ENCODE measurements at places on chromosomes 7 and 10.
A peak's percentile ranks its signal among the peaks of the same experiment; 100 is the strongest.

- H3K4me1 ChIP-seq = peaks cover 40% of the 10 kb centered on the region
- no peaks in the 10 kb centered on the region for H3K27me3 ChIP-seq
- no peak for DNase-seq
- no peak overlapping the region for H3K4me3 ChIP-seq
Measured at GRCh38 chr10:72336259-72337038, 18.3 kb downstream of the DNAJB12 start.

- no peaks in the 10 kb centered on the region for H3K27me3 ChIP-seq
- no peak overlapping the region for H3K4me3 ChIP-seq
- H3K36me3 ChIP-seq = no peaks in the 10 kb centered on the region
- H3K4me1 ChIP-seq = no peaks in the 10 kb centered on the region
- peak; percentile 90 for DNase-seq
- H3K27ac ChIP-seq = no peak overlapping the region
Measured at GRCh38 chr7:8724080-8724718, 290.8 kb downstream of the NXPH1 start.

GRCh38 chr10:55277549-55277948 lies 476.5 kb upstream of the PCDH15 start:
- H3K27ac ChIP-seq = no peak overlapping the region
- H3K4me3 ChIP-seq = no peak overlapping the region
- DNase-seq = no peak
- H3K4me1 ChIP-seq = no peaks in the 10 kb centered on the region
- no peaks in the 10 kb centered on the region for H3K36me3 ChIP-seq
- no peaks in the 10 kb centered on the region for H3K27me3 ChIP-seq

GRCh38 chr10:9437131-9437530 lies 1382.6 kb downstream of the GATA3 start:
- H3K27ac ChIP-seq = no peak overlapping the region
- no peaks in the 10 kb centered on the region for H3K4me1 ChIP-seq
- H3K36me3 ChIP-seq = no peaks in the 10 kb centered on the region
- H3K4me3 ChIP-seq = no peak overlapping the region
- no peaks in the 10 kb centered on the region for H3K27me3 ChIP-seq

DNA sequence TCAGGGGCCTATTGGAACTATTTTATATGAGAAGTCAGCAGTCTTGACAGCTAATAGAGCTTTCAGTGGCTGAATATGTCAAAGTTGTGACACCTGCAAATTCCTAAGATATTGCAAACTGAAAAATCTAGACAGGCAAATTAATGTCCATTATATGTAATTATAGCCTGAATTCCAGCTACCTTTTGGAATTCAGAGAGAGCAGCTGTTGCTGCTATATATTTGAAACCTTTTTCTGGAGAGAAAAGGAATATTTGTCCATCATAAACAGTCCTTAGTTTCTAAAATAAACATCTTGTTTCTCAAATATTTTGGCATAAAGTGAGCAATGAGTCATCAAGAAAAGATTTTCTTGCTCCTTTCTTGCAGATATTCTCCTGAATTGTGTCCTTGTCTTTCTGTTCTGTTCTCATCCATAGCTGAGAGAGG lies 408.9 kb upstream of the SEMA3D start:
- no peak for DNase-seq
- H3K4me1 ChIP-seq = no peaks in the 10 kb centered on the region
- no peaks in the 10 kb centered on the region for H3K27me3 ChIP-seq
- H3K27ac ChIP-seq = no peak overlapping the region
- H3K36me3 ChIP-seq = no peaks in the 10 kb centered on the region

DNA sequence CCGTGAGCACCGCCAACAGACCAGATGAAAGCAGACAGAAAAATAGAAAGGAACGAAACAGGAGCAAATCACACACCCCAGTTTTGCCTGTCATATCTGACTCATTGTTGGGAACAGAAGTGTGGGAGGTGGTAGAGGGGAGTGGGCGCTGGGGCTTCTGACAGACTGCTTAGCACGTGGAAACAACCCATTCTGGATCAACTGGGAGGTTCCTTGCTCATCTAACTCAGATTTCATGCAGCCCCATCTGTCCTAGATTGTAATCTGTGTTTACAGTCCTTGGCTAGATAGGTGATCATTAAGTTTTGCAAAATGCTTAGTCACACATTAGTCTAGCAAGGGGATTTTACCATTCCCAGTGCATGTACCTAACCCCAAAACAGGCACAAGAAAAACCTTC lies 154.1 kb downstream of the NRP1 start:
- H3K27me3 ChIP-seq = no peaks in the 10 kb centered on the region
- DNase-seq = no peak
- no peaks in the 10 kb centered on the region for H3K36me3 ChIP-seq
- no peak overlapping the region for H3K27ac ChIP-seq
- H3K4me1 ChIP-seq = peaks cover 19% of the 10 kb centered on the region

GRCh38 chr7:20514364-20514763 lies 101.1 kb upstream of the ABCB5 start:
- H3K4me1 ChIP-seq = no peaks in the 10 kb centered on the region
- no peak overlapping the region for H3K27ac ChIP-seq
- H3K36me3 ChIP-seq = no peaks in the 10 kb centered on the region
- DNase-seq = no peak

- H3K4me1 ChIP-seq = peaks cover 3% of the 10 kb centered on the region
- no peak overlapping the region for H3K4me3 ChIP-seq
- H3K36me3 ChIP-seq = no peaks in the 10 kb centered on the region
- no peak overlapping the region for H3K27ac ChIP-seq
- H3K27me3 ChIP-seq = no peaks in the 10 kb centered on the region
Measured at GRCh38 chr7:44152971-44153947, 12.1 kb upstream of the MYL7 start.

GRCh38 chr10:24579906-24580305 lies 143.8 kb downstream of the ARHGAP21 start:
- H3K4me3 ChIP-seq = no peak overlapping the region
- H3K27me3 ChIP-seq = no peaks in the 10 kb centered on the region
- peaks cover 7% of the 10 kb centered on the region for H3K4me1 ChIP-seq
- DNase-seq = peak; percentile 73
- peaks cover 6% of the 10 kb centered on the region for H3K36me3 ChIP-seq
- H3K27ac ChIP-seq = no peak overlapping the region

DNA sequence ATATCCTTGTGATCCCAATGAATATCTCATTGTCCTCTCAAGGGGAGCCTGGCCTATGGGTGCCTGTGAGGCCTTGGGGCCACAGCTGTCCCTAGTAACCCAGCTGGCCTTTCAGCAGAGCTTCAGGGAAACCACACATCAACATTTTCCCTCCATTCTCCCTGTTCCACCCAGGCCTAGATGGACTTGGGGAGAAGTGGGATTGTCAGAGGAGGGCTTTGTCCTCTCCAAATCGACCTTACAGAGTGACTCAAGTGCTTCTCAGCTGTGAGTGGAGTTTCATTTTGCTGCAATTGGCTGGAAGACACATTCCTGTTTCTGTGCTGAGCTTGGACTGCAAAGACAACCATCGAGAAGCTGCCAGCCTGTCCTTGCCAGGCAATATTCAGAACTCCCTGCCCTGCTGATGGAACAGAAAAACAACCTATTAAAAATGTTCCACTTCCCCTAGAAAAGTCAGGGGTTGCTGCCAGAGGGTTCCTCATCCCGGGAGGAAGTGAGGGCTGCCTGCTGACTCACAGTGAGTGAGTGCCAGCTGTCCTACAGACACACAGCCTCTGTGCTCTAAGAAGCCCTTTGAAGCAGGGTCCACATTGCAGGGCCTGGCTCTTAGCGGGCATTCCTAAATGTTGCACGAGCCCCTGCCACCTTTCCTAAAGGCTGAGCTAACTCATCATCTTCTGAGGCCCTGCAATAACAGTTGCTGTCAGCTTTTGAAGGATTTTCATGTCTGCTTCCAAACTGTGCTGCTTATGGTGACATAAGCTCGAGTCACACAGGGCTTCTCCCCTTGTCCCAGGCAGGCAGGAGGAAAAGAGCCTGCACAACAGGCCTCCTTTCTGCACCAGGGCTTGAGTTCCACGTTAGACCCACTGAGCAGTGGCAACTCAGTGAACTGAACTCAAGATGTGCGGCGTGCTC lies 20.5 kb downstream of the STRA8 start:
- H3K4me3 ChIP-seq = no peak overlapping the region
- no peak overlapping the region for H3K27ac ChIP-seq
- no peaks in the 10 kb centered on the region for H3K36me3 ChIP-seq
- DNase-seq = no peak
- H3K27me3 ChIP-seq = no peaks in the 10 kb centered on the region

- H3K36me3 ChIP-seq = no peaks in the 10 kb centered on the region
- H3K4me3 ChIP-seq = no peak overlapping the region
- H3K4me1 ChIP-seq = peaks cover 4% of the 10 kb centered on the region
- no peak for DNase-seq
- no peaks in the 10 kb centered on the region for H3K27me3 ChIP-seq
- no peak overlapping the region for H3K27ac ChIP-seq
Measured at GRCh38 chr10:130806426-130806825, 505.1 kb downstream of the TCERG1L start.

- DNase-seq = no peak
- no peaks in the 10 kb centered on the region for H3K36me3 ChIP-seq
- no peak overlapping the region for H3K27ac ChIP-seq
Measured at GRCh38 chr10:100014071-100014762, 4.5 kb upstream of the DNMBP start.

DNA sequence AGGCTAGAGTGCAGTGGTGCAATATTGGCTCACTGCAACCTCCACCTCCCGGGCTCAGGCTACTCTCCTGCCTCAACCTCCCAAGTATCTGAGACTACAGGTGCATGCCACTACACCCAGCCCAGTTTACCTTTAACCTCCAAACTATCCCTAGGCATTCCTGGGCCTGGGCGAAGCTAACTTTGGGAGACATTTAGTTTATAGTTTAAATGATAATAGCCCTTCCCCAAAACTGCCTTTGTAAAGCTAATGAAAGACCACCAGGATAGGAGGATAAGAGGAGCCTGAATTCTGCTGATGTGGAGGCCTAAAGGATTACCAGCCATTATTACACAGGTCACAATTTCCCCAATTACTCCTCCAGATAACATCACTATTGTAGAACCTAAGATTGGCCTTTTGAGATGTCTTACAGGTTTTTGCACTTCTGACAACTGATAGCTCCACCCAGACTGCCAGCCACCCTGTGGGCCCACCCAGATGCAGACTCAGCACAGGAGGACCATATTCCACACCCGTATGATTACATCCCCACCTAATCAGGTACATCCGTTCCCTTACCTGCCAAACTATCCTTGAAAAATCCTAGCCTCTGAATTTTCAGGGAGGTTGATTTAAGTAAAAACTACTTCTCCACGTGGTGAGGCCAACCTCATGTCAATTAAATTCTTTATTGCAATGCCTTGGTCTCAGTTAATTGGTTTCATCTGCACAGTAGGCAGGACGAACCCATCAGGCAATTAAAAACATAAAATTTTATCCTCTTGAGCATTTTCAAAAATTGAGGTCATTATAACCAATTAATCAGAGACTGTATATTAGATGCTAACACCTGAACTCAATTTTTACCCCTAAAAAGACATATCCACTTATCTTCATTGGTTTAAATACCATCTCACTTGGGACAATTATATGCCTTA lies 62.3 kb upstream of the TMEM254 start:
- no peak overlapping the region for H3K27ac ChIP-seq
- H3K4me3 ChIP-seq = no peak overlapping the region
- no peaks in the 10 kb centered on the region for H3K36me3 ChIP-seq
- DNase-seq = no peak

GRCh38 chr10:12348294-12348869 lies 965 bp upstream of the CAMK1D start:
- no peaks in the 10 kb centered on the region for H3K36me3 ChIP-seq
- H3K4me1 ChIP-seq = peaks cover 19% of the 10 kb centered on the region
- H3K4me3 ChIP-seq = peak overlapping the region; percentile 95
- no peak overlapping the region for H3K27ac ChIP-seq
- DNase-seq = no peak

DNA sequence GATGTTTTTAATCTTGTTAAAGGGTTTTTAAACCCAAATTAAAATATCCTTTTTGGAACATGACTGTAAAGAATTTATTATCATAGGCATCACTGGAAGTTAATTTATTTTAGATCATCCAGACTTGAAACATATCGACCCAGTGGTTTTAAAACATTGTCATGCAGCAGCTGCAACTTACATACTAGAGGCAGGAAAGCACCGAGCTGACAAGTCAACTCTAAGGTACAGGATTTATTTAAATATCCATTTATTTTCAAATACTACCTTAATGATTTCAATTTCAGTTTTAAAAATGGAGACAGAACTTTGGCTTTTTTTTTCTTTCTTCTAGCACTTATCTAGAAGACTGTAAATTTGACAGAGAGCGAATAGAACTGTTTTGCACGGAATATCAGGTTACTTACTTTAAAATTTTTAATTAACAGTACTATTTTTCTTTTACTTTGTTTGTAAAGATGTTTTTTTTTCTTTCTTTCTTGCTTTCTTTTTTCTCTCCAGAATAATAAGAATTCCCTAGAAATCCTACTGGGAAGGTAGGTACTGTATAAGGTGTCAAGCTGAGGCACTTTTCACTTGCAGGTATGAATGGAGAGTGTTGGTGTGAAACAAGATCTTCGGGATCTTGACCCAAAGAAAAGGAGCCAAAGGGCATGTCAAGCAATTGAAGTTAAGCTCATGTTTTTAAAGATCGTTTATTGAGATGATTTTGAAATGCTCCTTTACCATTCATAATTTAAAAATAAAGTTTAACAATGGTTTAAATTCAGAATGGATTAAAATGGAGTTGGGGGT lies 1.8 kb downstream of the COMMD3 start:
- H3K36me3 ChIP-seq = no peaks in the 10 kb centered on the region
- H3K27ac ChIP-seq = no peak overlapping the region
- no peak overlapping the region for H3K4me3 ChIP-seq
- peaks cover 23% of the 10 kb centered on the region for H3K4me1 ChIP-seq
- peaks cover 76% of the 10 kb centered on the region for H3K27me3 ChIP-seq
- DNase-seq = peak; percentile 32

DNA sequence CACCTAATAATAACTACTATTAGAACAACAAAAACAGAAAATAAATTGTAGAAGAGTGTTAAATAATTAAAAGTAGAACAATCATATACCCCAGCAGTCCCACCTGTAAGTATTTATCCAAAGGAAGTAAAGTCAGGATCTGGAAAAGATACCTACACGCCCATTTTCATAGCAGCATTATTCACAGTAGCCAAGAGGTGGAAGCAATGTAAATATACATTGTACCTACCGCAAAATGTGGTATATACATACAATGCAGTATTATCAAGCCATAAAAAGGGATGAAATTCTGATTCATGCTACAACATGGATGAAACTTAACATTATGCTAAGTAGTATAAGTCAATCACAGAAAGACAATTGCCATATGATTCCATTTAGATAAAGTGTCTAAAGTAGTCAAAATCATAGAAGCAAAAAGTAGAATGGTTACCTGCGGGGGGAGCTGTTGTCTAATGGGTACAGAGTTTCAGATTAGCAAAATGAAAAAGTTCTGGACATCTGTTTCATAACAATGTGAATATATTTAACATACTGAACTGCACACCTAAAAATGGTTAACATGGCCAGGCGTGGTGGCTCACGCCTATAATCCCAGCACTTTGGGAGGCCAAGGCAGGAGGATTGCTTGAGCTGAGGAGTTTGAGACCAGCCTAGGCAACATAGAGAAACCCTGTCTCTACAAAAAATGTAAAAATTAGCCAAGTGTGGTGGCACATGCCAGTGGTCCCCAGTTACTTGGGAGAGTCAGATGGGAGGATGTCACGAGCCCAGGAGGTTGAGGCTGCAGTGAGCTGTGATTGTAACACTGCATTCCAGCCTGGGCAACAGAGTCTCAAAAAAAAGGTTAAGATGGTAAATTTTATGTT lies 6.0 kb upstream of the TMED4 start:
- no peak overlapping the region for H3K4me3 ChIP-seq
- H3K36me3 ChIP-seq = no peaks in the 10 kb centered on the region
- H3K27ac ChIP-seq = no peak overlapping the region
- H3K4me1 ChIP-seq = no peaks in the 10 kb centered on the region
- no peaks in the 10 kb centered on the region for H3K27me3 ChIP-seq

- peaks cover 9% of the 10 kb centered on the region for H3K4me1 ChIP-seq
- no peak overlapping the region for H3K27ac ChIP-seq
- H3K36me3 ChIP-seq = no peaks in the 10 kb centered on the region
- no peak overlapping the region for H3K4me3 ChIP-seq
Measured at GRCh38 chr10:14583252-14583651, 191.4 kb downstream of the FAM107B start.

Data from neural progenitor cell (in vitro differentiated cells).